Activated CD4-positive, alpha-beta memory T cell treated with anti-CD3 and anti-CD28 coated beads, Interleukin-2, amount 10 ng/mL, durations not matched to agents 7 days and 5 days (primary cell): ENCODE measurements at places on chromosomes 2 and 18. TPM values are rescaled to one million over a fixed set of nuclear protein-coding genes. Genes with fewer than 3 reads are reported as not detected.
A peak's percentile ranks its signal among the peaks of the same experiment; 100 is the strongest.

DNA sequence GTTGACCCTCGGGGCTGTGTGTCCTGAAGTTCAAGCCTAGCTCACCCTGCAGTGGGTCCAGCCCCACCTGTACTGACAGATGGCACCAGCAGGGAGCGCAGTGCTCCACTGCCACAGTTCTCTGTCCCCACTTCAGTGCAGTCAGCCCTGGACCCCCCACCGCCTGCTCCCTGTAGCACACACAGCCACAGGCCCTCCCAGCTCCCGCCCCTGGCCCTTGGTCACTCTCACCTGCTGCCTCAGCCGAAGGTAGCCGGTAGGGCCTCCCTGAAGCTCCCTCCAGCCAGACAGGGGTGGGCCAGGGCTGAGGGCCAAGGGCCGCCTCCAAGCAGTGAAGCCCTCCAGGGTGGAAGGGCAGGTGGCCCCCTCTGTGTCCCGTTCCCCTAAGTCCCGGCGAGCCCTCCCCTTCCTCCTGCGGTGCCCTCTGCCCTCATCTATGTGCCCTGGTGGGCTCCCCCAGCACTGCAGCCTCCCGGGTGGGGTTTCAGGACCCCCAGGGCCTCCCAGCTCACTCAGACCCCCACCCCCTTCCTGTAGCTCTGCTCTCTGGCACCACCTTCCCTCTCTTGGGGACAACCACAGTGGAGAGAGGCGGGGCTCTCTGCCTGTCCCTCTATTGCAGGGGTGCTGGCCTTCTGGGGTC lies 10.8 kb upstream of the ALPP start:
- no peak overlapping the region for H3K27ac ChIP-seq
- H3K4me1 ChIP-seq, result peaks cover 12% of the 10 kb centered on the region
- H3K27me3 ChIP-seq, result no peaks in the 10 kb centered on the region
- no peak for DNase-seq

DNA sequence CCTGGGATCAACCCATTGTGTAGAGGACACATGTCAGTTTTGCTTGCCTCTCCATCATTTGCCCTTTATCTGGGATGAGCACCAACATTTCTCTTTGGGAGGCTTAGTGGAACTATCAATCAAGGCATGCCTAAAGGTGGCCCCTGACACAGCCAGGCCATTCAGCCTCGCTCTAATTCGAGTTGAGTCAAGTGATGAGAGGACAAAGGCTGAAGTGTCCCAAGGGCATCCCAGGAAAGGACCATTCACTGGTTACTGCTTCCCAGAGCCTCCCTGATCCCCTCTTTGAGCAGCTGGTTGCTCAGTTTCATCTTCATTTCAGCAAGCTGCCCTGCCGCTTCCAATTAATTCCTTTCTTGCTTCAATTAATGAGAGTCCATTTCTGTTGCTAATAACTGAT lies 63.5 kb downstream of the DNER start:
- peaks cover 8% of the 10 kb centered on the region for H3K27me3 ChIP-seq
- no peak overlapping the region for H3K4me3 ChIP-seq
- H3K27ac ChIP-seq, result no peak overlapping the region
- no peak for DNase-seq
- no peaks in the 10 kb centered on the region for H3K4me1 ChIP-seq
- H3K36me3 ChIP-seq, result no peaks in the 10 kb centered on the region

DNA sequence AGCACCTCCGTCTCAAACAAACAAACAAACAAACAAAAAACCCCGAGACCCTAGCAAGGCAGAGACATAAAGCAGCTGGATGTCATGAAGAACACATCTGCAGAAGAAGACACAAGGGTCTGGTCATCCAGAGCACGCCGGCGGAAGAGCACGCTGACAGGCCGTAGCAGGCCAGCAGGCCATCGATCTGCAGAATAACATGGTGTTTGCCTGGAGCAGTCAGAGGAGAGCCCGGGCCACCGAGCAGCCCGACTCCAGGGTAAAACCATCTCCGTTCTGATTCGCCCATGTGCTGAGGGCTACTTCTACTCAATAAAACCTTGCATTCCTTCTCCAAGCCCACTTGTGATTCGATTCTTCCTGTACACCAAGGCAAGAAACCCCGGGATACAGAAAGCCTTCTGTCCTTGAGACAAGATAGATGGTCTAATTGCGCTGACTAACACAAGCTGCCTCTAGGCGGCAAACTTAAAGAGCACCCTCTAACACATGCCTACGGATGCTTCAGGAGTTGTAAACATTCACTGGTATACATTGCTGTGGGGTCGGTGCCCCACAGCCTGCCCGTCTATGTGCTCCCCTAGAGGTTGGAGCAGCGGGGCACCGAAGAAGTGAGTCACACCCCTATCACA lies 549.8 kb upstream of the NRXN1 start:
- H3K36me3 ChIP-seq, result no peaks in the 10 kb centered on the region
- no peaks in the 10 kb centered on the region for H3K4me1 ChIP-seq
- no peak for DNase-seq
- H3K27ac ChIP-seq, result no peak overlapping the region
- no peak overlapping the region for H3K4me3 ChIP-seq

- no peak overlapping the region for H3K27ac ChIP-seq
- no peaks in the 10 kb centered on the region for H3K36me3 ChIP-seq
- DNase-seq, result no peak
- peaks cover 10% of the 10 kb centered on the region for H3K27me3 ChIP-seq
- no peak overlapping the region for H3K4me3 ChIP-seq
Observed at GRCh38 chr2:127091886-127092285, 15.1 kb downstream of the BIN1 start.

DNA sequence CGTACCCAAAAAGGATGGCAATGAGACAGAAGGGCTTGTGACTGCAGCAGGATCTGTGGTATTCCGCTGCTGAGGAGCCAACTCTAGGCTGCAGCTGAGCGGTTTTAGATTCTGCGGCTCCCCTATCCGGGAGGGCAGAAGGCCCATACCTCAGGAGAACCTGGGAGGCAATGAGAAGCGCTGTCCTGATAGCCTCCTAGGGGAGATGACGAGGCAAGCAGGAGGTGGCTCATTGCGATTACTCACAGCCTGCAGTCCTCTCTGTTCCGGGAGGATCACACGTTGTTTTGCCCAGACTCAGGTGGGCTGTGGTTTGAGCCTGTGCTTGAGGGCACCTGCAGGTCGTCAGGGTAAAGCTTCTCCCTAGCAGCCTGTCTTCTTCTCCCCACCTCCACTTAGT lies 65.1 kb downstream of the COA5 start:
- peaks cover 85% of the 10 kb centered on the region for H3K36me3 ChIP-seq
- DNase-seq, result no peak
- H3K4me3 ChIP-seq, result no peak overlapping the region
- H3K4me1 ChIP-seq, result peaks cover 29% of the 10 kb centered on the region

GRCh38 chr2:1781291-1782080 lies 37.2 kb upstream of the PXDN start:
- H3K4me3 ChIP-seq, result no peak overlapping the region
- no peak for DNase-seq
- peaks cover 2% of the 10 kb centered on the region for H3K27me3 ChIP-seq
- H3K36me3 ChIP-seq, result no peaks in the 10 kb centered on the region
- no peaks in the 10 kb centered on the region for H3K4me1 ChIP-seq

DNA sequence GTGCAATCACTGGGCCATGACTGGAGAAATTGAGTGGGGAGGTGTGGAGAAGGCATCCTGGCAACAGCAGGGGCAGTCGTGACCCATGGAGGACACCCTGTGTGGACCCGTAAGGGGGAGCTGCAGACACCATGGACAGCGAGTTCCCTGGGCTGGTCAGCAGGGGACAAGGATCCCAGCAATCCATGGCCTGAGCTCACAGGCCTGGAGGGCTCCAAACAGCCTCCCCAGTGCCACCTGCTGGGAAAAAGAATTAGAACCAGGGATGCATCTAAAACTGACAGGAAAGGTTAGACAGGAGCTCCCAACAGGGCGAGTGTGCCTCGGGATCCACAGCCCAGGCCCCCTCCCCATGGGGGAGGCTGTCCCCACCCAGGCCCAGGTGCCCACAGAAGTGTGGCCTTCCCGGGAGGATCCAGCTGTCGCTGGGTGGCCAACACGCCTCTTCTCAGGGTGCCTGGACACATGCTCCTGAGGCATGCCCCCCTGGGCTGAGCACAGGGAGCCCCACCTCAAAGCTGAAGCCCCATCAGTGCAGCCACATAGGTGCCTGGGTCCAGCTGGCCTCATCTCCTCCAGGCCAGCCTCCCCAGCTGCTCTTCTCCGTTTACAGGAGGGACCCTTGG lies 20.5 kb upstream of the KIF1A start:
- no peak overlapping the region for H3K27ac ChIP-seq
- H3K4me1 ChIP-seq, result no peaks in the 10 kb centered on the region
- DNase-seq, result peak; percentile 25
- no peaks in the 10 kb centered on the region for H3K36me3 ChIP-seq
- peaks cover 15% of the 10 kb centered on the region for H3K27me3 ChIP-seq

DNA sequence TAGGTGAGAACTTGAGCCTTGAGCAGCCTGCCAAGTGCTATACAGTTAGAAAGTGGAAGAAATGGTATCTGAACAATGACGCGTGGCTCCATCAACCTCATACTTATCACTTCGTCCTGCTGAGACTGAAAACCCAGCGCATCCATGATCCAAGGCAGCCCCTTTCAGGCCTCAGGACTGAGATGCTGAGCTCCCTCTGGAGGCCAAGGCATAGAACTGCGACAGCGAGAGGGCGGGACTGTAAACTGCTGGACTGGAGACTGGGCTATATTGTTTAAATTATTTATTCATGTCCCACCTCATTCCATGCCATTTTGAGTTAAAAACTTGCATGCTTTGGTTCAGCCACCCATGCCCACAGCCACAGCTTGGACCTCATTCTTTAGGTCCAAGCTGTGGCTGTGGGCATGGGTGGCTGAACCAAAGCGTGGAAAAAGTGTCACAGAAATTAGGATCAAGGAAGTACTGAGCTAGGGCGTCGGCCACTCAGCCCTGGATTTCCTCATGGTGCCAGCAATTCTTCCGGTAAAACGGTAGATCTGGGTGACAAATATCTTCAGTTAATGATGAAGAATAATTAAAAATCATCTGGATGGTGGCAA lies 195.5 kb downstream of the L3MBTL4 start:
- no peak overlapping the region for H3K4me3 ChIP-seq
- no peaks in the 10 kb centered on the region for H3K36me3 ChIP-seq
- H3K27ac ChIP-seq, result no peak overlapping the region
- H3K4me1 ChIP-seq, result no peaks in the 10 kb centered on the region
- no peak for DNase-seq

Gene ACOXL
- total RNA-seq, result 0.18 TPM

Gene ADAM23
- total RNA-seq, result 0.98 TPM
